ENCODE measurements at places on chromosomes 1 and 21.

GRCh38 chr1:209103092-209103491 lies 480.4 kb upstream of the CAMK1G start:
- DNase-seq: no peak

DNA sequence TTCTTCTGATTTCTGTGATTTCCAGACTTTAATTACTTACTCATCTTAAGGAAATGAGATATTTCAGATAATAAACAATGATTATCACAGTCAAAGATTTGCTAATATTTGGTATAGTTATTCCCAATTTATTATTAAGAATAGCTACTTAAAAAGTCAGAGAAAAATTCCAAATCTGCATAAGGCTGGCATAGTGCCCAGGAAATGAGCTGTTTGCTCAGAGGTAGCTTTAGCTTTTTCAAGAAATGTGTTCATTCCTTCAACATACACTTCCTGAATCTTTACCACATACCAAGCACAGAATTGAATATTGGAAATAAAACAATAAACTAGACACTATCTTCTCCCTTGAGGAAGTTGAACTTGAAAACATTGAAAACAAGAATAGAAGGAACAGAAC lies 44.3 kb upstream of the KCNK1 start:
- DNase-seq: no peak

DNA sequence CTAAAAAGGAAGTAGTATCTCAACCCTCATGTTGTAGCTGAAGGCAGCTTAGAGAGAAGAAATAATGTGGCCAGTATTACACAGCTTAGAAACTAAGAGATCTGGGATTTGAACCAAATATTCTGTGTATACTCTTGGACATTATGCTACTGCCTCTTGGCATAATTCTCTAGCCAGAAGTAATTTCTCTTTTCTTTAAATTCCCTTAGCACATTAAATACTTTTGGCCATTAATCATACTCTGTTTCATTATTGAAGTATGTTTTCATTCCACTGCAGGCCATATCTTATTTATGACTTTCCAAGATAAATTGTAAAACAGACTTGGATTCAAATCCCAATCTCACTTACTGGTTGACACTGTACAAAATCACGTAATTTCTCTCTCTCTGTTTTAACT lies 181.3 kb upstream of the SPAG17 start:
- DNase-seq: no peak

GRCh38 chr1:21143138-21143537 lies 33.6 kb downstream of the EIF4G3 start:
- no peak for DNase-seq

GRCh38 chr1:182615468-182616129 lies 11.4 kb upstream of the RGS16 start:
- DNase-seq: no peak

DNA sequence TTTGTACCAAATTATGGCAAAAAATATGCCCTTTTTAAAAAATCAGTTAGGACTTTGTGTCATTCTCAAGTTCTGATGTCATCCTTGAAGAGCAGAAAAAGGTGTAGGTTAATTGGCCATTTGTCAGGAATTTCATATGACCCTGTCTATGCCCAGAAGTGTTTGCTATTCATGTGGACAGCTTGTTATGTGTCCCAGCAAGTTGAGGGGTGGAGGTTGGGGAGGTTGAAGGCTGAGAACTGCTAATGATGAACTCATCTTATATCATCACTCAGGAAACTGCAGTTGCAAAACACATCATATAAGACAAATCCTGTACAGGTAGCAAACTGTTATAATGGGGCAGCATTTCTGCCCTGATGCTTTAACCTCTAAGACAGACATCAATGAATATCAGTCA lies 106.5 kb downstream of the PHTF1 start:
- no peak for DNase-seq

DNA sequence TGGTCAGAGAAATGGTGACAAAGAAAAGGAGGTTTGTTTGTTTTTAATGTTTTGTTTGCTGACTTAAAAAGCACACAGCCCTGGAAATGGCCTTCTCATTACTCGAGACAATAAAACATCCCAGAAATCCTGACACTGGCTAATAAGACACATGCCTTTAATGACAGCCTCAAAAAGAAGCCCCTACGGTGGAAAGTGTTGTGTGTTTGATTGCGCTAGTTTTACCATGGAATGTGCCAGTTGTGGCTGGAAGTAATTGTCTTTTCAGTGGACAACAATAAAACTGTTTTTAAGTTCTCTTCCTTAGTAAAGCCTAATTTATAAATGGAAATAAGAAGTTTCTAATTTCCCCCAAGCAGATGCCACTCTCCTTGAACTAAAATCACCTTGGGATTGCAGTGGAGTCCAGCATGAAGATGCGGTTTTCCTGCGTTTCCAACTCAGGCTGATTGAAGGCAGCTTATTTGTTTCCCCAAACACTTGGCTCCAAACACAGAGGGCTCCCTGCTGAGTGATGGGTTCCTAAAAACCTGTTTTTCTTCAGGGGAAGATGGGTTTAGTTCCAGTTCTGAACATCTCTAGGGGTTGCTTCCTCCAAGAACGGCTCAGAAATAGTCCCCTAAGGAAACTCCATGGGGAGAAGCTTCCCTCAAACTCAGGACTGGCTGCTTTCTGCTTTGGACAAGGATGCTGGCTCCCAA lies 54.3 kb downstream of the CD247 start:
- DNase-seq: no peak

DNA sequence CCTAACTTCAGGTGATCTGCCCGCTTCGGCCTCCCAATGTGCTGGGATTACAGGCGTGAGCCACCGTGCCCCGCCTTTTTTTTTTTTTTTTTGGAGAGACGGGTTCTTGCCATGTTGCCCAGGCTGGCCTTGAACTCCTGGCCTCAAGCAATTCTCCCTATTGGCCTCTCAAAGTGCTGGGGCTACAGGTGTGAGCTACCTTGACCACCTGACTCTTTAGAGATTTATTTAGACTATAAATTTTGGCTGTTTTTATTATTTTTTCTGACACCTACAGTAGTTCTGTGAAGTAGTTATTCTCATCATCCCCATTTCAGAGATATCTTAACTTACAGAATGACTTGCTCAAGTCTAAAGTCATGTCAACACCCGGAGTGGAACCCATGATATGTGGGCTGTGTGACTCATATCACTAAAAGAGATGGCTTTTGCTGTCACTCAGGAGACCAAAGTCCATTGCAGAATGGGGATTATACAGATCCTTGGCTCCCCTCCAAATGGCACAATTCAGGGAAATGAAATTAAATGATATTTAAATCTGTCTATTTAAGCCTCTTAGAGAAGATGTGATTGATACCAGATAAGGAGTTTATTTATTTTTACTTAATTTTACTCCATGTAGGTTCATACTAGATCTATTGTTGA lies 93.2 kb downstream of the CTH start:
- DNase-seq: no peak

- no peak for DNase-seq
Observed at GRCh38 chr1:99676876-99677275, 31.0 kb downstream of the PALMD start.

DNA sequence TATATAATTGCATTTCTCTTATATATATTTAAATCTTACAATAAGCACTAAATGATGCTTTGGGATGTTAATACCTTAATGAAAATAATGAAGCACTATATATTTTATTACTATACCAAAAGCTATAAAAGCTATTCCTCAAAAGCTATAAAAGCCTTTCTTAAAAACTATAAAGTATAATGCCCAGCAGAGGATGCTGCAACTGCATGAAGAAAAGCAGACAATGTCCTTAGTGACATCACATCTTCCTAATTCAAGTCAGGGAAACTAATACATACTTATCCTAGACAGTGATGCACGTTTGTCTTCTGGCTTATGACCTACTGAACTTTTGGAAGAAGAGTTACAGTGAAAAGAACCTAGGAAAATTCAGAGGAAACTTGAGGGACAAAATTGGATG lies 13.6 kb upstream of the C1orf185 start:
- DNase-seq: no peak
